ENCODE measurements at places on chromosomes 2 and 18.

GRCh38 chr2:174600349-174600748 lies 2.7 kb upstream of the WIPF1 start:
- no peak for DNase-seq

- DNase-seq: peak; percentile 40
Observed at GRCh38 chr18:23498877-23499276, 4.4 kb upstream of the RMC1 start.

- DNase-seq: no peak
Observed at GRCh38 chr2:235544689-235544969, 50.8 kb downstream of the AGAP1 start.

- no peak for DNase-seq
Observed at GRCh38 chr2:32212295-32212694, 46.6 kb downstream of the SLC30A6 start.

GRCh38 chr18:63207835-63208234 lies 111.7 kb downstream of the BCL2 start:
- no peak for DNase-seq

- DNase-seq: no peak
Observed at GRCh38 chr2:152370783-152371182, 35.8 kb downstream of the FMNL2 start.

DNA sequence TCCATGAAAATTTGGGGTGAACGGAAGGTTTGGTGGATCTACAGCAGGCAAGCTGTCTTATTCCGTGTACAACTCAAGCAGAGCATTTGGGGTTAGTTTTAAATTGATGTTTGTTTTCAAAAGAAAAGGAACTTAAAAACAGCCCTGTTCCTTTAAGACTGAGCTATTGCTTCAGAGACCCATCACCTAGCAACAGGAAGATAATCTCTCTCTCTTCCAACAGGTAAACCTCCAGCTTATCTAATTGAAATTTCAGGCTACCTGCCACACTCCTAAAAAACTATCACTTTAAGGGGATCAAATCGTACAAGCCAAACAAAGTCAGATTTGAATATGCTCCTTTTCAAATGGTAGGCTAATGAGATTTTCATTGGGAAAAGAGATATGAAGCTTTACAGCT lies 101.8 kb downstream of the RNF152 start:
- no peak for DNase-seq

- DNase-seq: no peak
Observed at GRCh38 chr2:69493268-69493667, 56.0 kb upstream of the NFU1 start.

- DNase-seq: no peak
Observed at GRCh38 chr2:236820763-236821344, 251.2 kb downstream of the ACKR3 start.

DNA sequence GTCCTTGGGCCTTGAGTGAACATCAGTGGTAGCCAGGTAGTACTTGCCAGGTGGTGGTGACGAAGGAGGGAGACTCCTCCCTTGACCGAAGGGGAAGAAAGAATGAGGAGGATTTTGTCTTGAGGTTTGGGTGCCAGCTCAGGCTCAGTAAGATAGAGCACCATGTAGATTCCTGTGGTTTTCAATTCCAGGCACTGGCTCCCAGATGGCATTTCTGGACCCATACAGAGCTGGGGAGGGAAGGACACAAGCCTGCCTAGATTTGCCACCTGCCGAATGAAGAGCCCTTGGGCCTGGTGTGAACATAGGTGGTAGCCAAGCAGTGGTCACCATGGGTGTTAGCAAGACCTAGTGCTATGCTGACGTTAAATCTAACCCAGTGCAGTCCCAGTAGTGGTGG lies 108.8 kb upstream of the UBE2E3 start:
- DNase-seq: no peak

GRCh38 chr2:150981826-150982225 lies 279.8 kb downstream of the RBM43 start:
- DNase-seq: no peak

- no peak for DNase-seq
Observed at GRCh38 chr18:44178476-44178875, 502.2 kb upstream of the SETBP1 start.

GRCh38 chr2:37350034-37350433 lies 5.6 kb downstream of the QPCT start:
- no peak for DNase-seq

DNA sequence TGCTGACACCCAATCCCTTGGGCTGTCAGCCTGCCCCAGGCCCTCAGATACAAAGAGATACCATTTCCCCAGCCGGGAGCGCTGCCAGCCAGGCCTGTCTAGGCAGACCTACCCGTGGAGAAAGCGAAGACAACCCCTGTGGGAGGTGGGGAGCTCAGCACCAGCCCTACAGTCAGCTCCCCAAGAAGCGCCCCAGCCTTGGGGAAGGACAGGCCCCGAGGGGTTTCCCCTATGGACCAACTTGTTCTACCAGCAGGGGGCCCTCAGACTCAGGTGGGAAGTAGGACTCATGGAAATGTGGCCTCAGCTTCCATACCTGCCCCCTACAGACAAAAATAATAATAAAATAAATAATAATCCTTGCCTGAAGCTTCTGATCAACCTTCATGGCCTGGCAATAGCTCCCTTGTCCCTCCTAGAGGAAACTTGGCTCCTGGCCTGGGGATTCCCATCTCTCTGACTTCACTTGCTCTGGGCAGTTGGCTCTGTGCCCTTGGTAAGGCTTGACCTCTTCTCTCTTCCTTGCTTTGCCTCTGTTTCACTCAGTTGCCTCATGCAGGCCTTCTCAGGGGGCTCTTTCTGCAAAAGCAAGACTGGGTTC lies 7.0 kb downstream of the SLC35F6 start:
- DNase-seq: no peak

- DNase-seq: no peak
Observed at GRCh38 chr2:26840937-26841610, 6.9 kb upstream of the DPYSL5 start.

GRCh38 chr2:73922681-73923080 lies 4.0 kb upstream of the DGUOK start:
- DNase-seq: no peak

DNA sequence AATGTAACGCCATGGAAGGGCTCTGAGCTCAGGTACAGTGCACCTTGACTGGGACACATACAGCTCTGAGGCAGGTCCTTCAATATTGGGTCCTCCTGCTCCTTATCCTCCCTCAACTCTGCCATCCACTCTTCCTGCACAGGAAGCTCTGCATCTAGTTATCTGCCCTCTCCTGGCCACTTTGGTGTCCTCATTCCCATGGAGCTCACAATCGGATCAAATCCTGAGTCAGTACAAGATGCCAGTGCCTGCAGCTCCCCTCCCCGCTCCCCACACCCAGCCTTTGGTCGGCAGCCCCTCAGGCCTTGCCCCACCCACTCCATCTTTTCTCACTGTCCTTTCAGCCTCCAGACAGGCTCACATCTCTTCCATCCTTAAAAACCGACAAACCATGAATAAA lies 58.0 kb downstream of the LRRFIP1 start:
- DNase-seq: no peak

DNA sequence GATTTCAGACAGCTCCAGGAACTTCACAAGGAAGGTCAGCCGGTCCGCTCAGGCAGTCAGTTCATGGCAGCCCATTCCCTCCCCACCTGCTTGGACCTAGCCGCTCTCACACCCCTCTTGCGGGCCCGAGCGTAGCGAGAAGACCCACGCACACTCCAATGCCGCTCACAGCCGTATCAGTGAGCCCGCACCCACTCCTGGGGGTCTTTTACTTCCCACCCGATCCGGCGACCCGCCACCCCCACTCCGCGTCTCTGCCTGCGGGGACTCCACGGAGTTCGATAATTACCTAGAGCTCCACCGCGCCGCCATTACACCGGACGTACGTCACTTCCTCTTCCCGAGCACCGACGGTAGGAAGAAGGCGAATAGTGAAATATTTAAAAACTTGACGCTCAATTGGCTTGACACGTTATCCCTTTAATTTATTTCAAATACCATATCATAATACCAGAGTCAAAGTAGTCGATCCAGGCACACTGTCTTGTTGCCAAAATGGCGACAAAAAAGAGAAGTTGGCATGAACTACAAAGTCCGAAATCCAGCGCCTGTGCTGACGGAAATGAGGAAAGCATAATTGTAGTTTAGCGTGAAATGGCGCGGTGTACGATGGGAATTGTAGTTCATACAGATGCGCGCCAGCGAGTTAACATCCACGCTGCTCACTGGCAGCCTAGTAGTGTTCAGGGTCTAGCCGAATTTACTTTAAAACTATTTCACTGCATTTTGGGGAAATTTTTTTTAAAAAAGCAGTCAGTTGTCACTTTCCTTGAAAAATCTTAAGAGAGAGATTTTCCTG lies at the start of gene CWC22:
CWC22 (minus strand) TSS at position 517 of the 799 bp plus-strand sequence. CDS start 13,956 bp downstream, outside the sequence.
- peak; percentile 80 for DNase-seq

DNA sequence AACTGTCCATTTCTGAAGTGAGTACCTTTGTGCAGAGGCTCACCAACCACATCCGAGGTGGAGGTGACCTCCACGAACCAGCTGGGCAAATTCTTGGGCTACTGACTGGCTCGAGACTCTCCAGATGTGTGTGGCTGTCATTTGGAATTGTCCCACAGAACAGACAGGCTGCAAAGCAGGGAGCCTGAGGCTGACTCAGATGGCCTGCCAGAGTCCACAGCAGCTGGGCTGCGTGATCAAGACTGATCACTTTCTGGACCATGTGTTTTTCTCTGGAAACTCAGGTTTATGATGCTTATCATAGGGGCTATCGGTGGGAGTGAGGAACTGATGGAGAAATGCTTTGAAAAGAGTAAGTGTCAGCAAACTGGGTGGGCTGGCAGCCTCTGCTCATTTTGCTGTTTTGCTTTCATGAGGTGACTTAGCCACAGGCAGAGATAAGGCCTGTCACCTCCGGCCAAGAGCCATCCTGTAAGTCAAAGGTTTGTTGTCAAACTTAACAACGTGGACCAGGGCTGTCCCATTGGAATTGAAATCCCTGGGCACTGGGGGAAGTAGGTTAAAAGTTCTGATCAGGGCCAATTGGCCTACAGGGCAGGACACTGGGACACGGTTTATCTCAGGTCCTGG lies 120.4 kb downstream of the LIPG start:
- DNase-seq: no peak

- no peak for DNase-seq
Observed at GRCh38 chr18:67568166-67568565, 51.6 kb upstream of the DSEL start.

DNA sequence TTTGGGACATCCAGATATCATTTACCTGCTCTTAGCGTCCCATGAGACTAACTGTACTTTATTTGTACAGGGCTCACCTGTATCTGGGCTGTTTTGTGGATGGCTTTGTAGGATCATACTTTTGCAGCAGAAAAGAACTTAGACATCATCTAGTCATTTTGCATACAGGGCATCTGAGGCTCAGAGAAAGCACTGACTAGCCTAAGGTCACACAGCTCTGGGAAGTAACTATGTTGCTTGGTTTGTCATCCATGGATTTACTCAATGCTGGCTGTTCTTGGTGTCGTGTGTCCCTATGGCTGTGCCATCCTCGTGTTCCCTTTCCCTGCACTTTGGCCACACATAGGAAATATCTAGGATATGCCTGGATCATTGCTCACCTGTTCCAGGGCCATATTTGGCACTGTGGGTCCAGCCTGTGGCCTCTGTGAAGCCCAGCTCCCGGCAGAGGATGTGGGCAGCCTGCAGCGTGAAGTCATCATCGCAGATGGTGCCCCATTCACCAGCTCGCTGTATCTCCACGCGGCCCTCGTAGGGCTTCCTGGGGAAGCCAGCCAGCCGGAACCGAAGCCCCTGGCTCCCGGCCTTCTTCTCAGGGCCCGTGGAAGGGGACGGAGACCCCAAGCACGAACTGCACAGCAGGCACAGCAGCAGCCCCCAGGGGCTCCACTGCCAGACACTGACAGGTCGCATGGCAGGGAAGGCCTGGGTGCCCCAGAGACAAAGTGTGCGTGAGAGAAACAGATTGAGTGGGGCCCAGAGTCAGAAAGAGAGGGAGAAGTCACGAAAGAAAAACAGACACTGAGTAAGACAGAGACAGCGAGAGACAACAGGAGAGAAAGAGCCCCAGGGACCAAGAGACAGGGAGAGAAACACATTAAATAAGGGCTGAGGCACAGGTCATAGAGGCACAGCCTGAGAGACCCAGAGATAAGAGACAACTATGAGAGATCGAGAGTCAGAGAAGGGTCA lies 1.5 kb downstream of the LOXL3 start:
- no peak for DNase-seq

DNA sequence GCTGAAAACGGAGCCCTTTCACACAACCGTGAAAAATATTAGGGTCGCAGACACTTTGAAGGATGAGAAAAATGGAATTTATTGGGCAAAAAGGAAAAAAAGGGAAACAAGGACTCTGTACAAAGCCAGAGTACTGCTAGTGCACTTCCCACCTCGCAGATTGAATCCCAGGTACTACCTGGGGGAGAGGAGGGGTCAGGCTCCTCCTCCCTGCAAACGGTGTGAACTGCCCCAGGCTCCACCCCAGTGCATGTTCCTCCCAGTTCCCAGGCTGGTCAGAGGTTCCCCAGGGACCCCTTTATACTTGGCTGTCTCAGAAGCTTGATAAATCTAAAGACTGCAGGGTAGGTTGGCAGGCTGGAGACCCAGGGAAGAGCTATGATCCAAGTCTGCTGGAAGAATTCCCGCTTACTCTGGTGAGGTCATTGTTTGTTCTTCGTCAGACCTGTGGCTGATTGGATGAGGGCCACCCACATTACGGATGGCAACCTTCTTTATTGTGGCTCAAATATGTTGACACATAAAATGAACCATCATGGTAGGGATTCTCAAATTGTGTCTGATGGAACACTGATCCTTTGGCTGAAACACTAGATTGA lies 290.4 kb upstream of the POU3F3 start:
- no peak for DNase-seq

DNA sequence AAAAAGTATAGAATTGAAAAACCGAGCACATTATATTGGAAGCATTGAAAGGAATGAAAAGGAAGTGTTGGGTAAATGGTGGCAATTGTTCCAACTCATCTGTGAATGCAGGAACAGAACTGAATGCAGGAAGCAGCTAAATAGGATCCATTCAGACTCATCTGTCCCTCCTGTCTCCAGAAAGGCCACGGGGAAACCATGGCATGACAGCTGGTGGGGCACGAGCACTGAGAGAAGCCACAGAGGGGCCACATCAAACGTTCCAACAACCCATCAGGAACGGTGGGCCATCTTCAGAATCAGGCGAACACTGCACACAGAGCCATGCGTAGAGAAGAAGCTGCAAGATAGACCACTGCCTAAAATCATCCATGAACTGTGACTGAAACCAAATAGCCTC lies 138.5 kb upstream of the SLC35G4 start:
- no peak for DNase-seq

DNA sequence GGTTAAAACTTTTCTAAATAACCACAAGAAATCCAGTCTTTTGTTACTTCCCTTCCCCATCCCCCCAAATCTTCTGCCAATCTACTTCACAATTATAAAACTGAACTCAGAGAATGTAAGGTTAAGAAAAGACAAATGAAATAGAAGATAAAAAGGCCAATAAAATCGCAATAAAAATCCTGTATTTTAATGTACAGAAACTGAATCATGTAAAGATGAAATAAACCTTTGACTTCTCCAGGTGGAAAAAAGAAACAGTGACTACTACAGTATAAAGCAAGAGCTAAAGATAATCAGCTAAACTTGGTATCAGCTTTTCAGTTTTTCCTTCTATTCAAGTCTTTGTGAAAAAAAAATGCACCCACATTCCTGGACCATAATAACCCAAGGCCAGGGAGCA lies 1.7 kb downstream of the SYT4 start:
- DNase-seq: no peak

Data from NCI-H1048 (cell line).